Suppressor macrophage treated with lipopolysaccharide for 1 hour (primary cell): ENCODE measurements at places on chromosomes 1 and 21.

- no peak for DNase-seq
Measured at GRCh38 chr1:206696812-206697585, 12.3 kb downstream of the MAPKAPK2 start.

GRCh38 chr1:6860401-6860800 is 75.1 kb downstream of the CAMTA1 start:
- no peak for DNase-seq

GRCh38 chr1:64173336-64173940 is 30.0 kb upstream of the UBE2U start:
- no peak for DNase-seq

DNA sequence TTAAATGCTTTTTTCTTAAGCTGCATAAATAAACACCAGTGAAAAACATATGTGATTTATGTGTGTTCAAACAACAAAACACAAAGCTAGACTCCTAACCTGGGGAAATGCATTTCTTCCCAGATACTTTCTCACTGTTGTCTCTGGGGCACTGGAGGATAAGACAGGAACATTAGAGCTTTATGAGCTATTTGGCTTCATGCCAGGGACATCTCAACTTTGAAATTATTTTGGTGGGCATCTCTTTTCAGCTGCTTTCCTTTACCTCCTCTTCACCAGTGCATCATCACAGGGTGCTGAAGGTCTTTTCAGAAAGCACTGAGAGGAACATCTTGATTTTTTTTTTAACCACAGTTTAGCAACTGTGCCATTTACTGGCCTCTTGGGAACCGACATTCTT is 212.9 kb downstream of the DNM3 start:
- DNase-seq = no peak

- no peak for DNase-seq
Measured at GRCh38 chr21:27359141-27359540, 392.3 kb upstream of the ADAMTS5 start.

DNA sequence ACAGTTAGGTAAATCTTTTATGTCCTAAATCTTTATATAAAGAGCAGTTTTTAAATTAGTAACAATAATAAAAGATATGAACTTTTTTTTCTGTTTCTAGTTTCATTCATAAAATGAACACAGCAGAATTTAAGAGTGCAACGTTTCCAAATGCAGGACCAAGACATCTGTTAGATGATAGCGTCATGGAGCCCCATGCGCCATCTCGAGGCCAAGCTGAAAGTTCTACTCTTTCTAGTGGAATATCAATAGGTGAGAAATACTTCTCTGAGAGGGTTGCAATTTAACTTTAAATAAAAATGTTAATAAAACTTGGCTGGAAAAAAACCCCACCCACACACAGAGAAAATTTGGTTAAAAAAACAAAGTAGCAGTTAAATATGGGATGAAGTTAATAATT is 15.0 kb upstream of the ANGPTL1 start:
- DNase-seq = no peak
